ENCODE measurements at places on chromosomes 1 and 21.
A peak's percentile ranks its signal among the peaks of the same experiment; 100 is the strongest.

DNA sequence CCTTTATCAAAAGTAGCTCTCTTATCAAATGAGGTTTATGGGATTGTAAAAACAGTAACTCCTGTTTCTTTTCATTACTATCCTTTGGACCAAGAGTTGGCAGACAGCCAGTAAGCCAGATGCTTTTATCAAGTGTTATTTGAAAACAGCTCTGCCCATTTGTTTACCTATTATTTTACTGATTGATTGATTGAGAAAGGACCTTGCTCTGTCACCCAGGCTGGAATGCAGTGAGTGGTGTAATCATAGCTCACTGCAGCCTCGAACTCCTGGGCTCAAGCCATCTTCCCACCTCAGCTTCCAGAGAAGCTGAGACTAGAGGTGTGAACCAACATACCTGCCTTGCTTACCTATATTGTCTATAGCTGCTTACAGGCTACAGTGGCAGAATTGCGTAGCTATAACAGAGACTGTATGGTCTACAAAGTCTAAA lies 3.6 kb downstream of the PRKAB2 start:
- DNase-seq: no peak

DNA sequence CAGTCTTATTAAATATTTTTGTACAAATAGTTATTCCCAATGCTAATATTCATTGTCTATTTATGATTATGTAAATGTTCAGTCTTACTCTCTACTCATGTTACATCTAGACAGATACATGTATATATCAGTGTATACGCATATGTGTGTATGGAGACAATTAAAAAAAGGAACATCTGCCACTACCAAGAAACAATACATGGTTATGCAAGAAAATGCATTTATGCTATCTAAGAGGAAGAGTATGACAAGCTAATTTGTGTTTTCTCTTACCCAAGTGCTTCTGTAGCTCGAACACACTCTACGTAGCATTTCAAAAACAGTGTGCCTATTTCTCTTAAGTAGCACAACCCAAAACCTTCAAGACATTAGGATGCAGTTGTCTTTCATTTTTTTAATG lies 6.1 kb upstream of the RLF start:
- DNase-seq: no peak

- no peak for DNase-seq
These were observed 2.7 kb downstream of the CDKN2C start for GRCh38 chr1:50972766-50973165.

DNA sequence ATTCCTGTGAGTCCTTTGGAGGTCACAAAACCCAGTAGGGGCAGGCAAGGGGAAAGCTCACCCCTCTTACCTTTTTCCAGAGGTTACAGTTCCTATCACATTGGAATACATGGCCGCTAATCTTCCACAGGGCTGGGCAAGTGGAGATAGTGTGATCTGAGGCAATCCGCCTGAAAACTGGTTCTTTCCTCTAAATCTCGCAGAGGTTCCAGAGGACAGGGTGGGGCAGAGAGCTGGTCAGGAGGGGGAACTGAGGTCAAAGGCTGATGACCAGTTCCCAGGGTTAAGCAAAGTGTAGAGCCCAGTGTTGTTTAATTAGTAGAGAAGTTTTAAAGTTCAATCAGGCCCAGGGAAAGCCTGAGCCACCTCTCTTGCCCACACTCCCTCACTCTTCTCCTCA lies at the start of gene SERPINC1:
TSS of gene SERPINC1 (minus strand) at position 179 of the 400 bp plus-strand sequence. CDS start at position 111, 68 bp downstream.
- no peak for DNase-seq

DNA sequence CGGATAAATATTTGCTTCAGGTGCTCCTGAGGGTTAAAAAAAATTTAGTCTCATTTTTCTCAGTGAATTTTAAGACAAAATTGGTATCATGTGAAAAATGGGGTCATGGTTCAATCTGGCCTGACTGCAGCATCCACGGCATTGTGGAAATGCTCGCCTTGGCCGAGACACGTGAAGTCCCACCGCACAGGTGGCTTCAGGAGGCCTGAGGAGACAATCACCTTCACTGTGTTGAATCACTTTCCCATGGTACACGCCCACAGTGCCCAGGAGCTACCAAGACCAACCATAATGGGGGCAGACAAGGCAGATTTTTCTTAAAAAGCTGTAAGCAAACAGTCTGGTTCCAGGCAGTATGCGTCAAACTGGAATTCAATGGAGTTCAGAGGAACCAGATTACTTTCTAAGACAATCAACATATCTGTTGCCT lies 11.0 kb upstream of the CPLANE2 start:
- no peak for DNase-seq

DNA sequence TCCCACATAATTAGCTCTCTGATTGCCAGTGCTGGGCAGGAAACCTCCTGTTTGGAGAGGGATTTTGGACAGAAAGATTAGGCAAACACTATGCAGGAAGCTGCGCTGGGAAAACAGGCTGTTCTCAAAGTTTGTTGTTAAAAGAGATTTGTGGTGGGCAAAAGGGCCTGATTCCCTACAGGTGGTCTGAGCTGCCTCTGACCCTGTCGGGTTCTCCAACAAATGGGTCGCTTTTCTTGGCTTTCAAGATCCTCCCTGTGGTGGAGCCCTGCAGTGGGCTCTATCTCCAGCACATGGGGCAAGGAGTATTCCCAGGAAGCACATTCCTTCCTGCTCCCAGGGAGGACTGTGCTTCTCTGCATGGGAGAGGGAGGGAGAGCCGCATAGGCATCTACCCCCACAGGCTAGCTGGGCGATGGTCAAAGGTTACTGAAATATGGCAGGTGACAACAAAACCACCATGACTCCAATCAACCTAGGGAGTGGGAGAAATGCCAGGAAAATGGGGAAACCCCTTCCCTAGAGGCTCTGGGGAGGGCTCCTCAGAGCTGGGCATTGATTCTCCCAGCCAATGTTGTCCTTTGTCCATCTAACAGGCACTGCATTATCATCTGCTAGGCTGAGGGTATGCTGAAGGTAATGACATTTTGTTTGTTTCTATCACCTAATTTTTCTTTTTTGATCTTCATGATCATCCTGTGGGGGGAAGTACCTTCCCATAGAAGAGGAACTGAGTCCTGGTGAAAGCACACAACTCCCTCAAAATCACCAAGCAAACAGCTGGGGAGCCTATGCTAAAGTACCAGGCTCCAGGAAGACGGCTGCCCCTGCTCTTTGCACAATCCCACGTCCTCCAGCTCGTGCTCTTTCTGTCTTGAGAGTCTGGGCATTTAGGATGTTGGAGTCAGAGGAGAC lies 85.3 kb downstream of the PLXNA2 start:
- no peak for DNase-seq

GRCh38 chr1:193103759-193104501 lies 1.3 kb downstream of the GLRX2 start:
- no peak for DNase-seq

DNA sequence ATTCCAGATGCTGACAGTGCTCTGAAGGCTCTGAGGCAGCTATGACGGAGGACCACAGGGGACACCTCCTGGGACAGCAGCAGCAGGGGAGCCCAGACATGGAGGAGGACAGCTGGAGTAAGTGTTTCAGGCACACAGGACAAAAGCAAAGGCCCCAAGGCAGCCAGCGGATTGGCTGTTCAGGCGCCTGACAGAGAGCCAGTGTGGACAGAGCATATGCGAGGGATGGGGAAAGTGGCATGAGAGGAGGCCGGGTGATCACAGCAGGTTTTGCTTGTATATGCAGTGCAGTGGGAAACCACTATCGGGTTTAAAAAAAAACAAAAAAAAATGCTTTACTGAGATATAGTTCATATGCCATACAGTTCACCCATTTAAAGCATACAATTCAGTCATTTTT lies 19.1 kb downstream of the CHRNB2 start:
- DNase-seq: no peak

GRCh38 chr21:46399129-46399528 lies 59.6 kb upstream of the DIP2A start:
- DNase-seq: no peak

DNA sequence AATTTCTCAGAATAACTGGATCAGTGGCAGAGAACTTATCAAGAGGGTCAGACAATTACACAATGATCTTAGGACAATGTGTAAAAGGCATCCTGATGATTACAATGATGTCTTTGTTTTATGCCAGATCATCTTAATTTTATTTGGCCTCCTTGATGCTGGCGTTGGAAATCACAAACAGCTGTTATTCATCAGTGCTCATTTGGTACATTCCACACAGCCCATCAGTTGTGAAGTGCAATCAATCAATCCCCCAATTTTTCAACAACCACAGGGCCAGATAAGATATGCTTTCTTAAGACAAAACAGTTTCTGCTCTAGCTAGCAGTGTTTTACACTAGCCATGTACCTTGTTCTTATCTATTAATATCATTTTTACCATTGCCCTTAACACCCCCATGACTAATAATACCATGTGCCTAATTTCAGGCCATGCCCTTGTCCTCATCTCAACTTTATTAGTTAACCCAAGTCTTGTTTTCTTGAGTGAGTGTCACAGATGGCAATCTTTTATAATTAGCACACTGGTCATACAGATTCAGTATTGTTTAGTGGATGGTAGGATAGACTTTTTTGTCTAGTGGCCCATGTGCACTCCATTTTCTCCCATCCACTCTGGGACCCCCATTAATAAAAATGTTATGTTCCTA lies 40.8 kb upstream of the COL24A1 start:
- no peak for DNase-seq

DNA sequence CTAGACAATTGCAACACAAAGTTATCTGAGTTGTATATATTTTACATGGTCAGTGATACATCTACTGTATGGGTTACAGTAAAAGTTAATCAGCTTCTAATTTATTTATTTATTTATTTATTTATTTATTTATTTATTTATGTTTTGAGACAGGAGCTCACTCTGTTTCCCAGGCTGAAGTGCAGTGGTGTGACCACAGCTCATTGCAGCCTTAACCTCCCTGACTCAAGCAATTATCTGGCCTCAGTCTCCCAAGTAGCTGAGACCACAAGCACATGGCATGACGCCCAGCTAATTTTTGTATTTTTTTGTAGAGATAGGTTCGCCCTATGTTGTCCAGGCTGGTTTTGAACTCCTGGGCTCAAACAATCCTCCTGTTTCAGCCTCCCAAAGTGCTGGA lies 241.6 kb downstream of the PTPRC start:
- no peak for DNase-seq

DNA sequence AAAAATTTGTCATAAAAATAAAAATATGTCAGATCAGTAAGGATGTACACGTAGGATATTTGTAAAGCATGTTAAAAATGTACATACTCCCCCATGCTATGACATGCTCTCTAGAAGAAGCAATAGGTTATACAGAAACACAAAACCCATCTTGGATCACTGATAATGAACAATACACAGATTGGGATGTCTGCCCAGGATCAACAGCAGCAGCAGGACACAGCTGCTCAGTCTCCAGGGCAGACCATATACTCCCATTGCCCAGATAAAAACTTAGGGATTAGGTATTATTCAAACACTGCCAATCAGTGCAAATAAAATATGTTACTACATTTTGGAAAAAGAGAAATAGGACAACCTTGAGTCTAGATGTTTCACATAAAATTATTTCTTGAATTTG lies 39.0 kb downstream of the DAB1 start:
- DNase-seq: no peak

- DNase-seq: no peak
These were observed 206.3 kb downstream of the OMA1 start for GRCh38 chr1:58340185-58340584.

DNA sequence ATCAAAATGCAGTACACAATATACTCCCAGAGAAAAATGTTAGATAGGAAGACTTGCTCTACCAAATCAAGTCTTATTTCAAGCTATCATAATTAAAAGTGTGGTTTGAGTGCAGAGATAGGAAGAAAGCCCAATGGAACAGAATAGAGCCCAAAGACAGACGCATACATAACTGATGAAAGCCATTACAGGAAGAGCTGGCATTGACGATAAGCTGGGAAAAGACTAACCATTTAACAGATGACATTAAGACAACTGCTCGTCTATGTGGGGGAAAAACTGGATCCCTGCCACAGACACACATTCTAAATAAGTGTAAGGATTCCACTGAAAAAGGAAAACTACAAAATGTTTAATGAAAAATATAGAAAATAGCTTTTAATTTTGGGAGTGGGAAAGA lies 85.5 kb downstream of the NGF start:
- no peak for DNase-seq

- peak; percentile 60 for DNase-seq
These were observed 13.1 kb downstream of the KRTAP13-1 start for GRCh38 chr21:30408782-30409494.

DNA sequence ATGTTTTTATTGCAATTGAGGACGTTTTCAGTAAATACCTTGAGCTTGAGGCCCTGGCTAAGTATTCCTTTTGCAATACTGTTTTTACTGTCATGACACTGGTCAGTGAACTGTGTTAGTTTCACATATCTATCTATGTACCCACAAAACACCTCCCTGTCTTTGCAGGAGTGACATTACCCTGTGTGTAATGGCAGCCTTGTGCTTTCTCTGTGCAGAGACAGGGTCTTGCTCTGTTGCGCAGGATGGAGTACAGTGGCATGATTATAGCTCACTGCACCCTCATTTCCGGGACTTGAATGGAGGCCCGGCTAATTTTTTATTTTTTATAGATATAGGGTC lies 8.9 kb downstream of the YBX1 start:
- peak; percentile 41 for DNase-seq

GRCh38 chr1:97047421-97047793 lies 325.8 kb downstream of the PTBP2 start:
- no peak for DNase-seq

GRCh38 chr1:8747879-8748825 lies 69.3 kb downstream of the RERE start:
- DNase-seq: no peak

DNA sequence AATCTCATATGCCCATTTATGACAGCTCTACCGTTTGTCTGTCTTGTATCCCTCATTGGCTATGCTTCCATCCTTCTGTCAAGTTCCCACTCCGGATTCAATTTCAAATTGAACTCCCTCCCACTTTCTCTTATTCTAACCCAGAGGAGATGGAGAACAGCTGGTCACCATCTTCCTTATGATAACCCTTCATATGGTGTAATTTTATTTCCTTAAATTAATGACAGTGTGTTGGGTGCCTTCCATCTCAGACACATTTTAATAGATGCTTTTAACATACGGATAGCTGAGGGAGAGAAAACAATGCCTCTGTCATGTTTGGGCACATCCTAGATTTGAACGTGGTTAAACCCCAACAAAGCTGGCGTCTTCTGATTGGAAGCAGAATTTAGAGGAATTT lies 103.0 kb upstream of the PLXNA2 start:
- no peak for DNase-seq

- DNase-seq: no peak
These were observed 51.7 kb downstream of the SWT1 start for GRCh38 chr1:185208626-185209180.

DNA sequence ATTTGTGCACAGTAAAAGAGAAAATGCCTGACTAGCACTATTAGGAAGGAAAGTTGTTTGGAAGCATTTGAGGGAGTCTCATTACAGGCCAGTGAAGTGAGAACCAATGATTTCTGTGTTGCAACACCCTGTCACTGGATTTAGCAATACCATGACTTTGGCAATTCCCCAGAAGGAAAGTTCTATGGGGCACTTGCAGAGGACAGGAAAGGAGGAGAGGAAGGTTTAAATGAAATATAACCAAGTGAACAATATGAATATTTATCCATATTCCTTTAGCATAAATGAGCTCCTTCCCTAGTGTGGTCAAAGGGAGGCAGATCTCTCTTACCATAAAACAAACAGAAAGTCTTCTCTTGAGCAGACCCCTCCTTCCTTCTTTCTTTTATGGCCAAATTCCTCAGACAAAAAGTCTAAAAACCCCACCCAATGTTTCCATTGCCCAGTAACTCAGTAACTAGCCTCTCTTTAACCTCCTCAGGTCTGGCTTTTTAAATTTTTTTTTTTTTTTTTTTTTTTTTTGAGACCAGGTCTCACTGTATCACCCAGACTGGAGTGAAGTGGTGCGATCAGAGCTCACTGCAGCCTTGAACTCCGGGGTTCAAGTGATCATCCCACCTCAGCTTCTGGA lies 5.5 kb downstream of the TLR5 start:
- peak; percentile 65 for DNase-seq

GRCh38 chr1:228438266-228438665 lies 21.6 kb upstream of the TRIM17 start:
- no peak for DNase-seq
